ENCODE measurements at places on chromosomes 13 and 19.
A peak's percentile ranks its signal among the peaks of the same experiment; 100 is the strongest.

- no peak for DNase-seq
Observed at GRCh38 chr13:111919849-111920248, 147.1 kb upstream of the SOX1 start.

- no peak for DNase-seq
Observed at GRCh38 chr13:51902776-51903175, 41.0 kb downstream of the CCDC70 start.

DNA sequence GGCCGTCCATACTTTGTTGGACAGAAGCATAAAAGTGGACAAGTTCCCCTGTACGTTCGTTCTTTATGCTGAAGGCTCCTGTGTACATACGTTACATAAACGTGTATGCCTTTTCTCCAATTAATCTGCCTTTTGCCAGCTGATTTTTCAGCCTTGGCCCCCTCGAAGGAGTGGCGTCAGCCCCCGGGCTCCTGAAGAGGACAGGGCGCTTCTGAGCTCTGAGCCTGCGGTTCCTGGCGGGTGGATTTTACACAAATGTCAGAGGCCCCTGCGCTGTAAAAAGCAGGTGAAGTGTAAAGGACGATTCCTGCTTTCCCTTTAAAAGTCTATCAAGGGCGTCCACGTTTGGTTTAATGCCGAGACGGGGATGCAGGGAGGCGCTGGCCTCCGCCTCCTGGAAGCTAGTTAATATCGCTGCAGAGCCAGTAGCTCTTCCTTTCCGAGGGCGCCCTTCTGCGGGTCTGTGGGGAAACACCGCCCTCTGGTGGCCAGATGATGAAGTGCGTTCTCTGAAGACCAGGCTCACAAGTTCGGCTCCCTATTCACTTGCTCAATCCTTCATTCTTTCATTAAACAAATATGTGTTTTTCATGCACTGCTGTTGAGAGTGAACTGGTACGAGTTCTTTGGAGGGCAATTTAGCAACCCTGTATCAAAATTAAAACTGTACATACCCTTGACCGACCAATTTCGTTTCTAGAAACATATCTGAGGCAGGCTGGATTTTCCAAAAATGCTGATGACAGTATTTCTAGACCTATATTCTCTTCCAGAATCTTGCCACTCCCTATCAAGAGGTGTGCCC, 62.0 kb downstream of the GPR12 start:
- peak; percentile 88 for DNase-seq

DNA sequence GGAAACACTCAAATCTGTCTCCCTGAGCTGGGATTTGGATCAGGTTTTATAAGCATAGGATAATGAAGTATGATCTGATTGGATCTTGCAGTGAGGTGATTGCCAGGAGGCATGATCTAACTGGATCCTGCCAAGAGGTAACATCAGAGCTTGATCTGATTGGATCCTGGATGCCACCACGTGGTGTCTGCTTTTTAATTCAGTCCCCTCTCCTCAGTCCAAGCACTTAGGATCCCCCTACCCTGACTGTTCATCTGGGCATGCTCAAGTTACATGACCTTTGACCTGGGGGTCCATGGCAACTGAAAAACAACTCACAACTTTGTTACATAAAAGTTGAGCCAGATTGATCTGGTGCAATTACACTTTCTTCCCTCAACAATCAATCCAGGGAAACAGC, 47.5 kb upstream of the LSM14A start:
- no peak for DNase-seq

DNA sequence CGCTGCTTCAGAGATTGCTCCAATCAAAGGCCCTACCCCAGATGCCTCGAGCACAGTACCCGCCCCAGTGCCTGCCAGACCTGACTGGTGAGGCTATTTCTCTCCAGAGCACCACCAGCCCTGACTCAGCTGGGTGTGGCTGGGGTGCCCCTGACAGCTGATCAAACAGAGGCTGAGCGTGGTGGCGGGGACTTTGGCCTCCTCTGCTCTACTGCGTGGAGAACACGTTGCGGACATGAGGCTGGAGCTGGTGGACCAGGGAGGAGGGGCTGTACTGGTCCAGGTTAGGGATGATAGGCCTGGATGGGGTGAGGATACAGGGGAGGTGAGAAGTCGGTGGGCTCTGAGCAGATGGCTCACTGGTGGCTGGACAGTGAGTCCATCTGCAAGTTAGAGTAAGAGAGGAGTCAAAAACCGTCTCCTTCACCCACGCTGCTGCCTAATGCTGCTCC, 3.5 kb upstream of the DOCK6 start:
- peak; percentile 97 for DNase-seq

DNA sequence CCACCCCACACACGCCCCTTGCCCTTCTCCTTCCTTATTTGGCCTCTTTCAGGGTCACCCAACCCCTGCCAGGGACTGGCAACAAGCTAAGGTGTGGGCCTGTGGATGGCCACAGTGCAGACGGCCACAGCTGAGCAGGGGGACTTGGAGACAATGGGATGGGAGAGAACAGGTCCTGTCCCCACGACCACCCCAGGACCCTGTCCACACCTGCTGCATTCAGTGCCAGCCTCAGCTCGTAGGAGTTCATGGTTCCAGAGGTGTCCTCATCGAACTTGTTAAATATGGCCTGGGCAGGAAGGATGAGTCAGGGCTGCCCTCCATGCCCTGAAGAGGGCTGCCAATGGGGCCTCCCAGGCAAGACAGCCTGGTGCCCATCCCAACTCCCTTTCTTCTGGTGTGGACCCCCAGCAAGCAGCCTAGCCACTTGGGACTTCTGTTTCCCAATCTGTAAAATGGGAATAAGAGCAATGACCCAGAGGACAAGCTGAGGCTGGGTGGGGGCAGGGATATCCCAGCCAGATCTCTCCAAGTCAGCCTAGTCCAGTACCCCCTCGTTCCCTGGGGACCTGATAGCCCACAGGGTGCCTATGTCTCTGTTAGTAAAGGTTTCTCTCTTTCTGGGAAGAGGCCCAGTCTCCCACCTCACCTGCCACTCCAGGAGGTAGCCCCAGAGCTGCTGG, 10.6 kb downstream of the CAPN12 start:
- DNase-seq: no peak

GRCh38 chr13:95140502-95140901, 160.7 kb downstream of the ABCC4 start:
- DNase-seq: no peak

- DNase-seq: no peak
Observed at GRCh38 chr13:23609414-23609760, 39.2 kb downstream of the TNFRSF19 start.
